Heart left ventricle (tissue), 16 donors: ENCODE measurements at places on chromosomes 13 and 19. TPM values are rescaled to one million over a fixed set of nuclear protein-coding genes. Genes with fewer than 3 reads are reported as not detected.

- peak; percentile 74 for DNase-seq
Measured at GRCh38 chr19:42038666-42039065, 31.3 kb downstream of the GRIK5 start.

DNA sequence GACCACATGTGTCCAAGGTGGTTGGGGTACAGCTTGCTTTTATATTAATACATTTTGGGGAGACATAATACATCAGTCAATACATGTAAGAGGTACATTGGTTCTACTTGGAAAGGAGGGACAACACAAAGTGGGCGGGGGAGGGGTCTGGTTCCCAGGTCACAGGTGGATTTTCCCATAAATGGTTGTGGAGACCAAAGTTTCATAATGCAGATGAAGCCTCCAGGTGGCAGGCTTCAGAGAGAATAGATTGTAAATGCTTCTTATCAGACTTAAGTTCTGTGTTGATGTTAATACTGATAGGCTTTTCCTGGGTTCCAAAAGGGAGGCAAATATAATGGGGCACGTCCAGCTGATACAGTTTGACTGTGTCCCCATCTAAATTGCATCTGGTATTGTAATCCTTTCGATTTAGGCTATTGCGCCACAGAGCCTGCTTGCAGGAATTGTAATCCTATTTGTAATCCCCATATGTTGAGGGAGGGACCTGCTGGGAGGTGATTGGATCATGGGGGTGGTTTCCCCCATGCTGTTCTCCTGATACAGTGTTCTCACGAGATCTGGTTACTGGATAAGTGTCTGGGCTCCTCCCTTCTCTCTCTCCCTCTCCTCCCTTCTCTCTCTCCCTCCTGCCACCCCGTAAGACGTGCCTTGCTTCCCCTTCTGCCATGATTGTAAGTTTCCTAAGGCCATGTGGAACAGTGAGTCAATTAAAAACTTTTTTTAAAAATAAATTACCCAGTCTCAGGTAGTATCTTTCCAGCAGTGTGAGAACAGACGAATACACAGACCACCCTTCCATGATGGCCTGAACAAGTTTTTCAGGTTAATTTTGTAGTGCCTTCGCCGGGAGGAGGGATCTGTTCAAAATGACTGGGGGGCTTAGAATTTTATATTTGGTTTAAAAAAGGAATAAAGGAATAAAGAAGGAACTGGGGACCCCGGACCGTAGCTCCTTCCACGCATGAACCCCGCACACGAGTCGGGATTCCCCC, 44.9 kb downstream of the ZNF823 start:
- DNase-seq, result no peak

DNA sequence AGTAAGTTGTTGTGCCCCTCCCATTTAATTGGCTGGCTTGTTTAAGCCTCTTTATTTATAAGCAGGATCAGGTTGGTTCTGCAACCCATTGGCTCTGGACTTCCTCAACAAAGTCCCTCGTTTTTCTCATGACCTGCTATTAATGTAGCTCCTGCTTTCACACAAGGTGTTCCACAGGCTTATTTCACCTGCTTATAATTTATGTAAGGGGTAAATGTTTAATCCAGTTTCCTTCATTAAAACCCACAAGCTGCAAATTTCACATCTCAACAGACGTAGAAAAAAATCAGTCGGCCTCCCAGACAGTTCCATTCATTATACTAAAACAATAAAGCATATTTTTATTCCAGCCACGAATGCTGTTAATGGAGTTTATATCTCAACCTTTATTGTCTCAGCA, 86.1 kb downstream of the TBC1D4 start:
- DNase-seq, result no peak

- peak; percentile 80 for DNase-seq
Measured at GRCh38 chr13:26465514-26465913, 92.0 kb upstream of the WASF3 start.

DNA sequence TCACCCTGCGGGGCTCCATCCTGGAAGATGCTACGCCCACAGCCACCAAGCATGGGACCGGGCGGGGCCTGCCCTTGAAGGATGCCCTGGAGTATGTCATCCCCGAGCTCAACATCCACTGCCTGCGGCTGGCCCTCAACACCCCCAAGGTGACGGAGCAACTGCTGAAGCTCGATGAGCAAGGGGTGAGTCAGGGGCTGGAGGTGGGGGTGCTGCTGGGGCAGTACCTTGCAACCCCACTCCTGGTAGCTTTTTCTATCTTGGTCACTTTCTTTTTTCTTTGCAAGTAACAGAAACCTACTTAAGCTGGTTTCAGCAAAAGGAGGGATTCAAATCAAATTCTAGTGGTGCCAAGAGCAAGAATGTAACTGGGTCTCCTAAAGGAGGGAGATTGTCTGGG, 124.1 kb downstream of the DPF1 start:
- DNase-seq, result no peak

GRCh38 chr13:111559612-111560403, 239.4 kb downstream of the TEX29 start:
- no peak for DNase-seq

DNA sequence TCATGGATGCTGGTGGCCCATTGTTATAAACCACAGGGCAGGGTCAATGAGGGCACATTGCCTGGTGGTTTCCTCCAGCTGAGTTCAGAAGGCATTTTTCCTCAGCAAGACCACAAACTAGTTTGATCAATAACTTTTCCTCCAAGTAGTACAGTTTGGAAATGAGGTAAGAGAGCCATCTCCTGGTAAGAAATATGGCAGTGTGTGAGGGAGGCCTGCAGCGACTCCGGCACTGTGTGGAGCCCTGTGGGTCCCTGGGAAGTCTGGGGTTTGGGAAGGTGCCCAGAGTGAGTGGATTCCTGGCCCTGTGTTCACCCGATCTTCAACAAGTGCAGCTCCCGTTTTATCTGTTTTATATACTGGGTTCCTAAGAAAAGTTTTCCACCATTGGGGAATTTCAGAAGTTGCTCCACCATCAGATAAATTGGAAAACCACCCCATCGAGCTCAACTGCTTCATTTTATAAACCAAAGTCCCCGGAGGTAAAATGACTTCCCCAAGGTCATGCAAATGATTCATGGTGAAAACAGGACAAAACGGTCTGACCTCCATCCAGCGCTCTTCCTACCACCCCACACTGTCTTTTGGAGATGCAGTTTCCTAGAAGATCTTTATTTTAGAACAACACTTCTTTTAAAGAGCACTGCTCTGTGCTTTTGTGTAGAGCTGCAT, 148.4 kb downstream of the KATNAL1 start:
- DNase-seq, result no peak

DNA sequence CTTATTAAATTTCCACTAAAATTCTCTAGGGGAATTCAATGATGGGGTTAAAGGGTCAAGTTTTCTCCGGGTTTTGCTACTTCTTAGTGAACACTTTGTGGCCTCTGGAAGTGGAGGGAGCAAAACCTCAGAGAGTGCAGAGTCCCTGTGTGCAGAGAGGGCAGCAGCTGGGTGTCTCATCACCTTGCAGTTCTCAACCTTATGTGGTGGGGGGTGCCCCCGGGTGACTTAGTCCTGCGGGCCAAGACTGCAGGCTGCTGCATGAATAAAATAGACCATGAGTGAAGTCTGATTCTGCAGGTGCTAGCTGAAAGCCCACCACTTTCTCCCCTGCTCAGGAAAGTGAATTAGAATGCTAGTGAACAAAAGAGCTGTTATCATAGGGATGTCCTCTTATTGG, 191.6 kb downstream of the DLEU7 start:
- DNase-seq, result no peak

GRCh38 chr13:91157273-91158016, 190.0 kb upstream of the MIR17HG start:
- no peak for DNase-seq

- DNase-seq, result no peak
Measured at GRCh38 chr13:47788844-47789243, 212.2 kb downstream of the SUCLA2 start.

DNA sequence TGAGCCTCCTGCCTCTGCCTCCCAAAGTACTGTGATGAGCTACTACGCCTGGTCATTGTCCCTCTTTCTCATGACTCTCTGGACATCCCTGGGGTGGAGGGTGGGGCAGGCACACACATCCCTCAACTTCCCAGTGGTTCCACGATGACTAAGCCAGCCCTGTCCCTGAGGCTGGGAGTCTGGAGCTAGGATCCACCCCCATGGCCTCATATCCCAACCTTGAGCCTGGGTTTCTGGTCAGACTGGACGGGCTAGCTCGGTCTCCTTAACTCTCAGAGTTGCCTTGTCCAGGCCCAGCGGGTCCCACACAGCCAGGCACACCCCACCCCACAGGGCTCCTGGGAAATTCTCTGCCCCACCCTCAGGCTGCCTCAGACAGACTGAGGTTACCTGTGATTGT, 19.6 kb downstream of the IER2 start:
- DNase-seq, result peak; percentile 57

GRCh38 chr13:32248801-32249200, 66.4 kb downstream of the ZAR1L start:
- DNase-seq, result no peak

DNA sequence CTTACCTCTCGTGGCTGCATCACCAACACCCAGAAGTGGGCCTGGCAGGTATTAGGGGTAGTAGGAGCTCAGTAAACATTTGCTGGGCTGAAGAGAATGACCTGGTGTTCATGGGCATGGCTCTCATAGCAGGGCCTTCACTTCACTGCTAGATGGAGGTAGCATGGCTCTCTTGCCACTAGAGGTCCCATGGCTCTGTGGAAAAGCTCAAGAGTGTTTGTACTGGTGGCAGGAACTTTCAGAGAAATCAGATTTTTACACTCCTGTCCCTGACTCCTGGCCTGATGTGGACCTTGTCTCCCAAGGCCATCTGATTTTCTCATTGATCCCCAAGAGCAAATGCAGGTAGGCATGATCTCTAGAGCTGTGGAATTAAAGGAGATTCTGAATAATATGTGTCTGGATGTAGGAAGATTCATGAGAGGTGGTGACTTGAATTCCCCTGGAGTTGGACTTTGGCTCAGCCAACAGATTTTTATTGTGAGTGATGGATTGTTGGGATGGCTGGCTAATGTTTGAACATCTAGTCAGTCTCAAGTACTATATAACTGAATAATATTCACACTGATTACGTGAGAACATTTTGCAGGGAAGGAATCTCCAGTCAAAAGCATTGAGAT, 5.7 kb downstream of the ZNF574 start:
- DNase-seq, result no peak

DNA sequence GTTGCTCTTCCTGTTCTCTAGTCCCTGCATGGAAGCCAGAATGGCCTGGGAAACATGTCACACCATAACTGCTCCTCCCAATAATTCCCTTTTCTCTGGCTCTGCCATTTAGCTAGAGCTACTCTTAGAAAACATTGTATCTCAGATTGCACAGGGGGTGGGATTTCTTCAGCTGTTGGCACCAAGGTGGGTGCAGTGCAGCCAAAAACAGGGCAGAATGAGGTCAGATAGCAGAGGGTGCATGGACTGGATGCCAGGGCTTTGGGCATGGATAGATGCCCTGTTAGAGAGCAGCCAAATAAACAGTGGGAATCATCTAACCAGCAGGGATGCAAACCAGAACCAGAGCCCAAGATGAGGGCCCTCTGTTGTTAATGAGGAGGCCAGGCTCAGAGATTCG, 4.9 kb upstream of the AMER2 start:
- no peak for DNase-seq

DNA sequence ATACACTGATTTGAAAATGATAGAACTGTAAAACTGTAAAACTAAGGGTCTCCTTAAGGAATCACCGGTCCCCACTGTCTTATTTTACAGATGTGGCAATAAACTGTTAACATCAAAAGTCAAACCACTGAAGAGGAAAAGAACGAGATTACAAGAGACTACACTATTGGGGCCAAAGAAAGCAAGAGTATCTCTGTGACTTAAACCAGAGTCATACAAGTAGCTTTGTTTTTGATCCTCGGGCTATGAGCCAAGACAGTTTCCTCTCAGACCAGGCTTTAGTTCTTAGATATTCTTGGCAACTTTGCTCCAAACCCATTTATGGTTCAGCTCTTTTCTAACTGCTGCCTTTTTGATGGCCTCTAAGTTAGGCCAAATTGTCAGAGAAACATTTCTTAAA, 113.8 kb downstream of the TBC1D4 start:
- DNase-seq, result no peak

- DNase-seq, result no peak
Measured at GRCh38 chr19:29520390-29520789, 5.4 kb upstream of the VSTM2B start.

DNA sequence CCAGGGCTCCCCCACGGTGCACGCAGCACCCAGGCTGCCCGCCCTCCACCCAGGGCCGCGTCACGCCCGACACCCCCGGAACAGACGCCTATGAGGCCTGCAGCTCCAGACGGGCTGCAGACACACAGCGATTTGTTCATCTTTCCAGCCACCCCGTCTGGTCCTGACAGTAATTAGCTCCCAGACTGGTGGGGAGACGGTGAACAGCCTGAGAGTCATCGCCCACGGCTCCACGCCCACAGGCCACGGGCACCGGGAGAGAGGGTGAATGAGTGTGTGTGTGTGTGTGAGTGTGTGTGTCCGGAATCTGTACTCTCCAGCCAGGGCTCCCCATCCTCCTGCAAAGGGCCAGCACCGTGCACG, 18.1 kb downstream of the GADD45B start:
- DNase-seq, result no peak

- no peak for DNase-seq
Measured at GRCh38 chr13:97810152-97810551, 143.3 kb upstream of the IPO5 start.

DNA sequence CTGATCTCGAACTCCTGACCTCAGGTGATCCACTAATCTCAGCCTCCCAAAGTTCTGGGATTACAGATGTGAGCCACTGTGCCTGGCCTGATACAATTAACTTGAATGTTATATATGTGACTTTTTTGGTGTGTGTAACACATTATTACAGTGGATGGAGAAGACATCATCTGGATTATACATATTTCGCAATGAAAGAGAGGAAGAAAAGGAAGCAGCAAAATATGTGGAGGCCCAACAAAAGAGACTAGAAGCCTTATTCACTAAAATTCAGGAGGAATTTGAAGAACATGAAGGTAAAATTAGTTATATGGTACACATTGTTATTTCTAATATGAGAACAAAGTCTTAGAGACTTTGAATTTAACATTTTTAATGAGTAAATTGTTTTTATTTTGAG, 55.5 kb downstream of the BRCA2 start:
- no peak for DNase-seq

The ATXN8OS gene
- total RNA-seq, result not detected

The ZNF714 gene
- 2.0 TPM for total RNA-seq

The DPF1 gene
- 0.40 TPM for total RNA-seq

The ZNF615 gene
- total RNA-seq, result 10.8 TPM

The NLRP7 gene
- not detected for total RNA-seq

The TBCB gene
- total RNA-seq, result 128 TPM

The PSG6 gene
- total RNA-seq, result not detected

The YJEFN3 gene
- 5.4 TPM for total RNA-seq

The CLEC11A gene
- 7.1 TPM for total RNA-seq

The LRRC63 gene
- total RNA-seq, result not detected

The FAM124A gene
- 10.0 TPM for total RNA-seq

The ZNF223 gene
- total RNA-seq, result 4.9 TPM
